Forelimb muscle (tissue), 1 donor: ENCODE measurements at places on chromosomes 1 and 21.

GRCh38 chr1:178660461-178660860 lies 64.6 kb upstream of the RALGPS2 start:
- no peak for DNase-seq

GRCh38 chr1:203621559-203622262 lies 4.9 kb upstream of the ATP2B4 start:
- DNase-seq = no peak

GRCh38 chr1:210262167-210262896 lies 29.7 kb downstream of the SERTAD4 start:
- peak; percentile 97 for DNase-seq

DNA sequence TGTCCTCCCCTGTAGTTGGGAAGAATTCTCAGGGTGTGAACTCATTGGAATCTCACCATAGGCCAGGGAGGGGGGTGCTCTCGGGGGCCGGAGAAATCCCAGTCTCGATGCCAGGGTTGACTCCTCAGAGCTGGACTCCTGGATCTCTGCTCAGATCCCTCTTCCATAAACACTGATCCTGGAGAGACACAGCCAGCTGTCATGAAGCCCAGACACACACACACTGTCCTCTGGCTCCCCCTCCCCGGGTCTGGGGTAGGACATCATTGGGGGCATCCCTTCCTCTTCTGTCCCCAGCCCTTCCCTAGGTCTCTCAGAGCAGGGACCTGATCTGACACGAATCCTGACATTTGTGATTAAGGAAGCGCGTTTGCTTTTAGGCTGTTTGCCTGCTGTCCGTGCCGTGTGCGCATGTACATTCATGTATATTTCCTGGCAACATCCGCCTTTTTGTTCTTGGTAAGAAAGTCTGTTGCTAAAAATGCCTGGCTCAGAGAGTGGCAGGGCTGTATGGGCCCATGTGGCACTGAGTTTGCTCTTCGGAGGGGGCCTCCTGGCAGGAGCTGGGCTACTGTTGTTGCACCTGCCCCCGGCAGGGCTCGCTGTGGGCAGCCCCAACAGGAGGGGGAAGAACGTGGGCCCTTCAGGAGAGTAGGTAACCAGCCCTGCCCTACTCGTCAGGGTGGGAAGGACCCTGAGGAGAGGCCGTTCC lies 45.4 kb upstream of the SELENON start:
- no peak for DNase-seq

GRCh38 chr1:24558902-24559791 lies 3.3 kb downstream of the NCMAP start:
- no peak for DNase-seq

DNA sequence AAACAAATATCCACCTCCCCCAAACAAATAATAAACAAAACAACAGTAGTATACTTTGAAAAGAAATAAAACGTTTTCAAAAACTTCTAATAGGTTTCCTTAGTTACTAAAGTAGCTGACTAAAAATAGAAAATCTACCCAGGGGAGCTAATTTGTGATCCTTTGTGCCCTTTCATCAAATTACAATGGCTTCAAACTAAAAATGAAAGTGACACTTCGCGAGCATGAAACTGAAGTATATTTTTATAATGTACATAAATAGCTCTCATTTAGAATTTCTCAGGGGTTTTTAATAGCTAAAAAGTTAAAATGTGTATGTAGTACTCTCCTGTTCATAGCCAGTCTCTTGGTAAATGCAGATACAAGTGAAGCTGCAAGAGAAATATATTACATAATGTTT lies 78.4 kb downstream of the BRINP3 start:
- DNase-seq = no peak

DNA sequence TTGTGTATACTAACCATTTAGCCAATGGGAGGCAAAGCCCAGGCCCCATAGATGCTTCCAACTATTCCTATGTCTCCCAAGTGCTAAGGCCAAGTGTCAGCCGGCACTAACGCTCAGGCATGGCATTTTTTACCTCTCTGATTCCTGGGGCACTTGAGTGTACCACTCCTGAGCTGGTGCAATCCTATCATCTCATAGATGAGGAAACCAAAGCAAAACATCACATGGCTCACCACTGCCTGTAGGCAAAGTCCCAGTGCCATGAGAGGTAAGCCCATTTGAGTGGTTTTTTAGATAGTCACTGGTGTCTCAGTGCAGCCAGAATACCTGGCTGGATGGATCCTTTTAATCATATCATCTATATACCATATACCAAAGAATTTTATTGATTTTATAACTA lies 8.0 kb upstream of the CCN1 start:
- no peak for DNase-seq

DNA sequence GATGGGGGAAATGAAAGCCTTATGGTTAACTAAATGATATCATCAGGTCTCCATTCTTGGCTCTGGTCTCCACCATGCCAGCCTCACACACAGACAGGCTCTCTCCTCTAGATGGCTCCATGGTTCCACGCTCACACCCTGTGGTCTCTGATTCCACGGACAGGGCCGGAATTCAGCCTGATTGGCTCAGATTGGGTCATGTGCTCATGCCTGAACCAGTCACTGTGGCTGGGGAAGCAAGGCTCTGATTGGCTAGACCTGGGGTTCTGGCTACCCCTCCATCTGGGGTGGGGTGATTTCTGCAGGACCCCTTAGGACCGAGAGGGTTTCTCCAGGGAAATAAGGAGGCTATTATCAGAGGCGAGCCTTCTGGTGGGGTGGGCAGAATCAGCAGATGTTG lies 277.0 kb downstream of the PTPRU start:
- DNase-seq = no peak
